ENCODE measurements at places on chromosomes 7 and 10.
A peak's percentile ranks its signal among the peaks of the same experiment; 100 is the strongest.

DNA sequence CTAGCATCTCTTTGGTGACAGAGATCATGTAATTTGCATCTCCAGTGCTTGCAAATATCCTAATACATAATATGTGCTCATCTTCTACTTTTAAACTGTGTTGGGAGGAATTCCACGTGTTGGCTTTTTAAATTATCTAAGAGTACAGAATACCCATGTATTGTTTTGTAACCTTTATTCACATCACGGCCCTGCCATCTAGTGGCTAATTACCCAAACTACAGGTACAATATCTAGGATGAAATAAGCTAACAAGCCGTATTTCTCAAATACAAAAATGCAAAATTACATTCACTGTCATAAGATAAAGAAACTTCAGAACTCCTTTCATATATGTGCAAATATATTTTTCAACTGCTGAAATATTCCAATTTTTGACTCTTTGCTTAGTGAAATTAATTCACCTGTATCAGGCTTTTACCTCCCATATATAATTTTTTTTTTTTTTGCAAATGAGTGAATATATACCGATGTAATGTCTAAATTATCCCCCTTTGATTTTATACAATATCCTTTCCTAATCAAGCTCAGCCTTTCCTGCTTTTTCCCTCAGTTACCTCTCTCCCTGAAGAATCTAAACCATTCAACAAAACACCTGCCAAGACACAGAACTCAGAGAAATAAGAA, 30.3 kb upstream of the LSM8 start:
- DNase-seq, result no peak

DNA sequence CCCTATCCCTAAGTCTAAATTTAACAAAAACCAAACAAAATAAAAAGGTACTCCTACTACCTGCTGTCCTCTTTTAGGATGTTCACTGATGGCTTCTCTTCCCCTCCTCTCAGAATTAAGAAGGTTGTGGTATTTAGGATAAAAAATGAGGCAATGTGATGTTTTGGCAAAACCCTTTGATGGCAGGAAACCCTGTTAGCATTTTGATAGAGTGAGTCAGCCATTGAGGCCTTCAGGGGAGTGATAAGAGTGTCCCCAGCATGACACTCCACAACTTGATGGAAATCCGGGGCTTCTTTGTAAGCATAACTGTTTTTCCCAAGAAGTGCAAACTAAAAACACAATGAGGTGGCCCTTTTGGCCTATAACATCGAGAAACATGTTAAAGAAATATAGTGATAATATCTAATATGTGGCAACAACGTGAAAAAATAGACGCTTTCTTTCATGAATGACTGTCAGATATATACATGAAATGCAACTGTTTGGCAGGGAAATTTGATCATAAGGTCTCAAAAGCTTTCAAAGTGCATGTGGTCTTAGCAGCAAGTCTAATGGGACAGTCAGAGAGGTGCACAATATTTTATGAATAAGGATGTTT, 55.0 kb downstream of the PRTFDC1 start:
- DNase-seq, result no peak

DNA sequence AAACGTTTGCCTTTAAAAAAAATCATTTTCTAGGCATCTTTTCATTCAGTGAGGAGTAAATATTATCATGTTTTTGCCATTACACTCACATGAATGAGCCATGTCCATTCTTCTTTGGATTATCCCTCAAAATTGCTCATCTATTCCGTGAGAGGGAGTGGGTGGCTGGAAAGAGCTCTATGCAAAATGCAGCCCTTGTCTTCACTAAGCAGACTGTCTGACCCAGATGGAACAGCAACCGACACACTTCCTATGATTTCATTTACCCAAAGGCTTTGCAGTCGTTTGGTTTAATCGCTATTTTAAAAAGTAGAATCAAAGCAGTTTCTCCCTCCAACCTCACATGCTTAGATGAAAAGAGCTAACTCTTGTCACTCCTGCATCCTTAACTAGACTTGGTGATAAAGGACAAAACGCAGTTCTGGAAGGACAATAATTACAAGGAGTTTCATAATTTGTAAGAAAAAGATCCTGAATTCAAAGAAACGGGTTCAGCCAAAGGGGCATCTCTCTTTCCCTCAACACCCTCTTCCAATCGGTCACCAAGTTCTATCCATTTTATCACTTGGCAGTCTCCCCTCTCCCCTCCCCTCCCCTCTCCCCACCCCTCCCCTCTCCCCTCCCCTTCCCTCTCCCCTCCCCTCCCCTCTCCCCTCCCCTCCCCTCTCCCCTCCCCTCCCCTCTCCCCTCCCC, 198.1 kb upstream of the STK17A start:
- DNase-seq, result no peak

GRCh38 chr7:102451371-102452054, 13.2 kb downstream of the ALKBH4 start:
- DNase-seq, result no peak

GRCh38 chr10:69960606-69960987, 92.0 kb upstream of the MACROH2A2 start:
- DNase-seq, result no peak

DNA sequence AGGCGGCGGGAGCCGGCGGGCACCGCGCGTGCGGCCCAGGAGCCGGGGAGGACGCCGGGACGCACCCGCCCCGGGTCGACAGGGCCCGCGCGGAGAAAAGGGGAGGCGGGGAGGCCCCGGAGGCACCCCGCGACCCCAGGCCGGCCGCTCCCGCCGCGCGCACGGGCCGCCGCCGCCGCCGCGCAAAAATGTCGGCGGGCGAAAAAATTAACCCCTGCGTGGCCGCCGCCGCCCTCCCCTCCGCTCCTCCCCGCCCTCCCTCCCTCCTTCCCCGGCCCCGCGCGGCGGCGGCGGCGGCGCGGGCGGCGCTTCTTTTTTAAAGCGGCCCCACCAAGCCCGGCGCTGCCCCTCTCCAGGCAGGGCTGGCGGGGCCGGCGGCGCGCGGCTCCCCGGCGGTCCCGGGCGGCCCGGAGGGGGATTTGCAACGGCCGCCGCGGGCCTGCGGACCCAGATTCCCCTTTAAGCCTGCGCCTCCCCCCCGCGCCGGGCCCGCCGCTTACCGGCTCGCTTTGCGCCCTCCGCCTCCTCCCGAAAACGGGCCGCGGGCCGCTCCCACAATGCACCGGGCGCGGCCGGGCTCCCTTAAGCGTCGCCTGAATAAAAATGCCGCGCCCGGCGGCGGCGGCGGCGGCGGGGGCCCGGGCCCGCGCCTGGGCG, 465 bp downstream of the SEPHS1 start:
- DNase-seq, result peak; percentile 72

- no peak for DNase-seq
Measured at GRCh38 chr10:121525251-121526134, 72.8 kb downstream of the FGFR2 start.

GRCh38 chr10:646118-646524, 43.3 kb downstream of the DIP2C start:
- DNase-seq, result no peak

DNA sequence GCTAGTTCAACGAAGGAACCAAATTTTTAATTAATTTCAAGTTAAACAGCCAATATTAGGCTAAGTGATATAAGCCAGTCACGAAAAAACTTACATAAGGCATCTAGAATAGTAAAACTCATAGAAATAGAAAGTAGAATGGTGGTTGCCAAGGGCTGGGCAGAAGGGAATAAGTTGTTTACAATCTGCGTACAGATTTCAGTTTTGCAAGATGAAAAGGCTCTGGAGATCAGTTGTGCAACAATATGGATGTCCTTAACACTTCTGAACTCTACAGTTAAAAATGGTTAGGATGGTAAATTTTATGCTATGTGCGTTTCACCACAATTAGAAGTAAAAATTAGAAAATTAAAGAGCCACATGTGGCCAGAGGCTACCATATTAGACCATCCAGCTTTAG, 13.3 kb downstream of the SCRN1 start:
- no peak for DNase-seq

- DNase-seq, result no peak
Measured at GRCh38 chr7:4699841-4700240, 17.7 kb downstream of the FOXK1 start.

- DNase-seq, result no peak
Measured at GRCh38 chr7:88278881-88279280, 27.8 kb downstream of the STEAP4 start.

GRCh38 chr10:7403620-7404019, 7.2 kb downstream of the SFMBT2 start:
- no peak for DNase-seq

DNA sequence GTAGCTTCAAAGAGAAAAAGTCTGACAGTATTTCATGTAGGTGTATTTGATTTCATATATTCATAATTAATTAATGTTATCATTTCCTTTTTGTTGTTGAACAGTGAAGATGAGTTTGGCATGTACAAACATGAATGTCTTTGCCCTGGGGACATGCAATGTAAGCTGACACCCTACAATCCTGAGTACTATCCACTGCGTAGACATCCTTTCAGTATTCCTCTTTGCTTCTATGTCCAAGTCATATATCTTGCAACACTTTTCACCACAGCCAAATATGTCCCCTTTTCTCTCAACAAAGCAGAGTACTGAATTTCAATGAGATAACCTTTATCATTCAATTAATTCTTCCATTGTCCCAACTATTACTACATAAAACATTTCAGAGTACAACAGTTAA, 93.6 kb downstream of the GPR37 start:
- no peak for DNase-seq

DNA sequence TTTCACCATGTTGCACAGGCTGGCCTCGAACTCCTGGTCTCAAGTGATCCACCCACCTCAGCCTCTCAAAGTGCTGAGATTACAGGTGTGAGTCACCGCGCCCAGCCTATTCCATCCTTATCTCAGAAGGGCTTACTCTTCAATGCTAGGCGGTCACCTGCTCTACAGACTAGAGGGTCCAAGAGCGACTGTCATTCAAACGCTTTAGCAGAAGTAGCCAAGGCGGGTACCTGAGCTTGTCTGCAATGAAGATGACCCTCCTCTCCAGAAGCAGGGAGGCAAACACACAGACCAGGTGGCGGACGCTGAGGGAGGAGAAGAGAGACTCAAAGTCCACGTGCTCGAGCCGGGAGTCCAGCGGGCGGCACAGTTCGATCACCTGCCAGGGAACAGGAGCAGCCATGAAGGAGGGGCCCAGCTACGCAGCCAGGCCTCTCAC, 65.1 kb upstream of the MKRN1 start:
- DNase-seq, result no peak

DNA sequence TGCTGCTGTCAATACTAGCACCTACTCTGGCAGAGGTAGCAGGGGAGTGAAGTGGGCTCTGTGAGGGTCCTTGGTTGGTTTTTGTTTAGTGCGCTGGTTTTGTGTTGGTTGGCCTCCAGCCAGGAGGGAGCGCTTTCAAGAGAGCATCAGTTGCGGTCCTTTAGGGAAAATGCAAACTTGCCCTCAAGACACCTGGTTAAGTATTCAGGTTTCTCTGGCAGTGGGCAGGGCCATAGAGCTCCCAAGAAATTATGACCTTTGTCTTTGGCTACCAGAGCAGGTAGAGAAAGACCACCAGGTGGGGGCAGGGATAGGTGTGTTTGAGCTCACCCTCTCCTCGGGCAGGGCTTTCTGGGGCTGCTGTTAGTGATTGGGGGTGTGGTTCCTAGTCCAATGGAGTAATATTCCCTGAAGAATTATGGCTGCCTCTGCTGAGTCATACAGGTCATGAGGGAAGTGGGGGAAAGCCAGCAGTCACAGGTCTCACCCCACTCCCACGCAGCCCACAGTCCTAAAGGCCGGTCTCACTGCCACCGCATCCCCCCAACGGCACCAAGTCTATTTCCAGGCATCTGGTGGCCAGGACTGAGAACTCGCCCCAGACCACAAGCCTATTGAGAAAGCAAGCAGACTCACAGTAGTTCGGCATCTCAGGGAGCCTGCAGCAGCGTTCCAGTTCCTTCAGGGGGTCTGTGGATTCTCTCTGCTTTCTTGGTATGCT, 280.5 kb downstream of the SFMBT2 start:
- DNase-seq, result no peak

DNA sequence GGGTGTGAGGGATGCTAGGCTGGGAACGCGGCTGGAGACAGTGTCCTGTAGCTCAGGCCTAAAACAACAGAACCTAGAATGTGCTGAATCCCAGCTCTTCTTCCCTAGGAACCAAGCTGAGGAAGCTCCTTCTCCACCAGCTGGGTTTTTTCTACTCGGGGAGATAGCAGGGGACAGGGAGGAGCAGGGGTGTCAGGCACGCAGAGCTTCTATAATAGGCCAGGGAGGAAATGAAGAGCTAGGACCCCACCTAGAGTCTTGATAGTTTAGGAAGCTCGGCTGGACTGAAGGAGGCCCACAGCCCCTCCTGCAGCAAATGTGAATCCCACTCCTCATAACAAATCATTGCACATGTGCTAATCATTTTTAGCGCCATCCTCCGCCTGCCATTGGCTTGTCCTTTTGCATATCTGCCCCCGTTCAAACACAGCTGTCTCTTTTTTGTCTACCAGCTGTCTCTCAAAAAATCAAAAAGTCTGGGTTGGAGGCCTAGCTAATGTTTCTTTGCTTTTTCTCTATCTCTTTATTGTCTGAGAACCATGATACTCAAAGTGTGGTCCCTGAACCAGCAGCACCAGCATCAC, 24.1 kb upstream of the FAM180A start:
- DNase-seq, result no peak

DNA sequence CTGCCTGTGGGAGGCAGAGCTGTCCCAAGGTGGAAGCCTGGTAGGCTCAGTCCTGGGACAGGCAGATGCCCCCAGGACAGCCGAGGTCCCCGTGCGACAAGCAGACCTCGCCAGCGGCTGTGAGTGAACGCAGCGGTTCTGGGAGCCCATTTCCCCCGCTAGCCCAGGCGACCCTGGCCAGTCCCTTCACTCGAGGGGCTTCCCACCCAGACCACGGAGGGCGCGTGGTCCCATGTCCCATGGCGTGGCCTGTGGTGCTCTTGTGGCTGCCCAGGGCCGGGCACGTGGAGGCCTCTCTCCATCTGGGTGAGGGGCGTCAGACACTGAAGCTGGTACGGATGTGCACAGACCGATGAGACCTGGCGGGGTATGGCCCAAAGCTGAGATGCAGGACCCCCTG, 67.9 kb downstream of the ELFN1 start:
- DNase-seq, result no peak

- DNase-seq, result no peak
Measured at GRCh38 chr7:155870334-155871180, 58.3 kb upstream of the SHH start.

DNA sequence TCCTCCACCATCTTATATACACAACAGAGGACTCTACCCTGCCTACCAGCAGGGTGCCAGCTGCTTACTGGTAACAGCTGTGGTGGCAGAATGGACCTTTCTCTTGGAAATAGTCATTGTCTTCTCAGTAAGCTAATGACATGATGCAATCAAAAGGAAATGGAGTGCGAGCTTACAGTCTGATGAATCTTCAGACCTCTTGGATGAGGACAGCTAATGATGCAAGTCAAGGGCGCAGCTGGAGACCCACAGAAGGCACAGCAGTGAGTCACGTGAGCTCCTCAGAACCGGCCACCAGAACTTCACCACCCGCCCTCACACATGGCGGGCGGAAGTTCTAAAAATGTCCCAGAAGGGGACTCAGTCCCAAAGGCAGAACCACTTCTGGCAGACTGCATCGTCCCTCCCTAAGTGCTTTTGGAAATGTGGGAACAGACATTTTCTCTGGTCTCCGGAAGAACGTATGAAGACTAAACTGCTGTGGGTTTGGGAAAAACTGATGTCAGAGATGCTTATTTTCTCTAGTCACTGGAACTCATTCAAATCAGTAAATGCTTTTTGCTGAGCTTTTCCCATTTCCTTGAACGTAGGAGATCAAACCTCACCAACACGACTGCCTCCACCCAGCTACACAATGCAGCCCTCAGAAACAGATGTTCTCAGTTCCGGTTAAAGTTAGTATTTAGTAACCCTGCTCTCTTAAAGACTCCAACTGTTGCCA, 96.4 kb downstream of the FAS start:
- no peak for DNase-seq

GRCh38 chr7:26859720-26860119, 4.7 kb downstream of the SKAP2 start:
- no peak for DNase-seq

- DNase-seq, result no peak
Measured at GRCh38 chr7:114901771-114902170, 20.1 kb upstream of the MDFIC start.

Data from activated T-cell treated with anti-CD3 and anti-CD28 coated beads for 1 hour (primary cell).